ENCODE measurements at places on chromosomes 4 and X.

GRCh38 chr4:98601708-98602107 is 56.7 kb downstream of the TSPAN5 start:
- no peak for DNase-seq

- DNase-seq: no peak
Measured at GRCh38 chr4:77174426-77174825, 17.4 kb downstream of the CCNG2 start.

GRCh38 chr4:155032521-155033229 is 175.8 kb upstream of the NPY2R start:
- no peak for DNase-seq

GRCh38 chr4:123233136-123233768 is 163.3 kb upstream of the SPRY1 start:
- no peak for DNase-seq

DNA sequence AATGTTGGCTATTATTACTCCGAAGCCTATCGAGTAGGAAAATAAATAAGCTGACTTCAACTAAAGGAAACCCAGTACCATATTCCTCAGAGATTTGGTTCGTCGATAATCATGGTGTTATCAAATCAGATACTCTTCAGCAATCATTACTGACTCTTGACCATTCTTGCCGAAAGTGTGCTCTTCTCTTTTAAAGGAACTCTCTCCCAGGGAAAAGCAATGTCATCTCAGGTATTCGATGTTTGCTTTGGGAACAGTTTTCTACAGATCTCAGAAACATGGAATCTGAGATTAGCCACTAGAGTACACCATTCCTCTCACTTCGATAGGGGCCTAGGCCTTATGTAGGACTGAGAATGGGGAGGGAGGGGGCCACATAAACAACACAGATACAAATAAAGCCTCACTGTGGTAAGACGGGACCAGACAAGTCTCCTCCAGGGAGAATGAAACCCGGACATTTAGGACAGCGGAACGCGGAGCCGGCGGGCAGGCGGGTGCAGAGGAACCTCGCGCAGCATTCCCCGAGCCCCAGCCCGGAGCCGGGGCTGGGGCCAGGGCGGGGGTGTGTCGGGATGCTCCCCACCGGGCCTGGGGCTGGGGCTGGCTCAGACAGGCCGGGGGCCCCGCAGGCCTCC is 581 bp downstream of the DNAJB14 start:
- no peak for DNase-seq

DNA sequence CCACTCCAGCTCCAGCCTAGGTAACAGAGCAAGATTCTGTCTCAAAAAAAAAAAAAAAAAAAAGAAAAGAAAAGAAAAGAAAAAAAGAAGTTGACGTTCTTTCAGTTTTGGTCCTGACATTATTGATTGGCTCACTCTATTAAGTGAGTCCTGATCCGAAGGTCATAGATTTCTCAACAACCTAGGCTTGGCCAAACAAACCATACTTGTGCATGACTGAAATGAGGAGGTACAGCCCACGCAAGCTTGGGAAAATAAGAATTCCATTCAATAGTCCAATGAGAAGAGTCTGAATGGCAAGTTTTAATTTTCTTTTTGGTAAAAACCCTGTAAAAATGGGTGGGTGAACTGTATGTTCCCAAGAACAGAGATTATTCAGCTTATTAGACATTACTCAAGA is 3.2 kb upstream of the ETNPPL start:
- no peak for DNase-seq

DNA sequence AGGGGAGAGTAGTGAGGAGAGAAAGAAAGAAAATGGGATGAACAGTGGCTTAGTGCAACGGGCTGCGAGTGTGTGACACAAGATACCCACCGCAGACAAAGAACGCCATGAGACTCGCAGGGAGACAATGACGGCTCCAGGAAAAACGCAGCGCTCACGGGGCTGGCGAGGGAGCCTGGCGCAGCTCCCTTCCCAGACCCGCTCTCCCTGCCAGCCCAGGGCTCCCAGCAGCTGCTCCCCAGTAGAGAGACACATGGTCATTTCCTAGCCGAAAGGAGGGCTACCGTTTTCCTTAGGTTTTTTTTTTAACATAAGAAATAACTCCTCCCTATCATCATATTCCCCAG is 149.5 kb downstream of the MAML3 start:
- DNase-seq: no peak

DNA sequence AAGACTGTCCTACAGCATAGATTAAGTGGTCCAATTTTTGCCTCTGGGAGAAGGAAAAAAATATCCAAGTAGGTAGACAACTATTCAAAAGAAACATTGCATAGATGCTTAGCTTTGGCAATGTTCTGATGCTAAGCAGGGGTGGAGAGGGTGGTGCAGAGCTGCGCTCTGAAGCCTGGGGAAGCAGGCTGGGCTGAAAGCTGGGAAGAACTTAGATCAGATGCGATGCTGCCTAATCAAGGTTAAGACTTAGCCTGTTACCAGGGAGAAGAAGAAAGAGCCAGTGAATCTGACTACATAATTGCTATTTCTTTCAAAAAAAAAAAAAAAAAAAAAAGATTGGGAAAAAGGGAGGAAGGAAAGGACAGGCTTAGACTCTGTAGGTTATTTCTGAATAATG is 89.0 kb upstream of the SCOC start:
- no peak for DNase-seq

DNA sequence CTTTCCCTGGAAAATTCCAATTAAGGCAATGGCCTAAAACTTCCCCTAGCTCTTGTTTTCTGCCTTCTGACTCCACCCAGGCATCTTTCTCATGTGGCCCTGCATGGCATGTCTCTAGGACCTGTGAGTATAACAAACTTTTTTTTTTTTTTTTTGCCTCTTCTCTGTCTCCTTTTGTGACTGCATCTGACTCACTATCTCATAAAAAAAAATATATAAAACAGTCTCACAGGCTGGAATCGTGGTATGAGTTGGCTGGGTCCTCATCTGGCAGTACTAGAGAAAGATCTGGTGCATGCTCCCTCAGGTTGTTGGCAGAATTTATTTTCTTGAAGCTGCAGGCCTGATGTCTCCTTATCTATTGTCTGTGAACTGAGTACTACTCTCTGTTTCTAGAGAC is 313.9 kb downstream of the TECRL start:
- DNase-seq: no peak
